Lower lobe of right lung (tissue), 2 donors: ENCODE measurements at places on chromosomes 5 and 9. TPM values are rescaled to one million over a fixed set of nuclear protein-coding genes. Genes with fewer than 3 reads are reported as not detected.

DNA sequence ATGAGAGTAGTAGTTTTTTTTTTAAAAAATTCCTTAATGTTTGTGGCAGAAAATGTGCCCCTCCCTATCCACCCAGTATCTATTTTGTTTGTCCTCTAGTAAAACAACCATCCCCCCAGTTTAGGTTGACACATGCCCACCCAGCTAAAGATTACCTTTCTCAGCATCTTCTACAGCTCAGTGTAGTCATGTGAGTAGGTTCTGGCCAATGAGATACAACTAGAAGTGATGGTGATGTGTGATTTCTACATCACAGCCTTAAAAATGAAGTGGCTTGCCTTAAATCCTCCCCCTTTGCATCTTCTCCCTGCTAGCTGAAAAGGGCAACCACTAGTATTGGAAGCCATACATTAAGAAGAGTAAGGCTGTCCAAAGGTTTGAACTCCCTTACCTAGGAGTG, 14.9 kb downstream of the CHD1 start:
- no peak for DNase-seq

GRCh38 chr5:65846101-65846500, 80.3 kb upstream of the ERBIN start:
- no peak for DNase-seq

Gene FOXD4L6
- total RNA-seq = not detected

Gene OBP2B
- total RNA-seq = not detected
